ENCODE measurements at places on chromosomes 4 and X.

DNA sequence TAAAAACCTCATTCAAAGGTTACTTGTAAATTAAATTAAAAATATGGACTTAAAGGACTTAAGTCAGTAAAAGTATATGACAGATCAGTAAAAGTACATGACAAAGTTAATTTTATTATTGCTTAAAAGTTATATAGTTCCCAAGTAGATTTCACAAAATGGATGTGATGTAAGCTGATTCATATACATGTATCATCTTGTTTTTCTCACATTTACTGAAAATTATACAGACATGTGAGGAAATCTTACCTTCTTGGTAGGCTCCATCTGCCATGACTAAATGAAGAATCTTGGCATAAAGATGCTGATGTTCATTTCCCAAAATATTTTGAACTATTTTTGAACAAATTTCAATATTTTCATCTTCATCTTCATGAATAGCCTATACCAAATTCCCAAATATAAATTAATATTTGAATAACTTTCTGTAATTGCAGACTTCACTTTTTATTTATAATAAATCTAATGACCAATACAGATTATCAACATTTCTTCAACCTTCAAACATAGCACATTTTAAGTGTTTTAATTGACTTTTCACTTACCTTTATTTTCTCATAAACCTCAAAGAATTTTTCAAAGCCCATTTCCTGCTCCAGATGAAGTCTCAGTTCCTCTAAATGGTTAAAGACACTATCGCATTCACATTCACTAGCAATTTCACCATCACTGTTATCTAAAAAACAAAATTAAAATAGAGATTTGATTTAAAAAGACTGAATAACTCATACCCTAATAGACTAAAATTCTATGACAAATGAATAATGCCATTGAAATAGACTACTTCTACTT, 129.4 kb upstream of the SH3RF1 start:
- DNase-seq: no peak

DNA sequence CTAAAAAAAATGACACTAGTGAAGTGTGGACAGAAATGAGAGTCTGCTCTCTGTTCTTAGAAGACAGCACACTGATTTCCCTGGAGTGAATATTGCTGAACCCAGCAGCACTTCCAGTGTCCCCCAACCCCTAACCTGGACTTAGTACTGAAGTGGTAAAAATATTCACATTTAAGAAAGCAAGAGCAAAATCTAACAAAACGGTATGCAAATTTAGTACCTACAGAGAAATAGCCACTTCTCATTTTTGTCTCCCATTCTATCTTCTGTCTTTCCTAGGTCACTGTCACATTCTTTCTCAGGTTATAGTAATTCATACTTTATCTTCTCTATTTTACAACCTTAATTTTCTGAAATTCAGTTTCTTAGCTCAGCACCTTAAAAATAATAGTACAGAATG, 274.7 kb downstream of the CFAP299 start:
- DNase-seq: no peak

GRCh38 chrX:15681433-15681832, 16.8 kb upstream of the CLTRN start:
- no peak for DNase-seq

DNA sequence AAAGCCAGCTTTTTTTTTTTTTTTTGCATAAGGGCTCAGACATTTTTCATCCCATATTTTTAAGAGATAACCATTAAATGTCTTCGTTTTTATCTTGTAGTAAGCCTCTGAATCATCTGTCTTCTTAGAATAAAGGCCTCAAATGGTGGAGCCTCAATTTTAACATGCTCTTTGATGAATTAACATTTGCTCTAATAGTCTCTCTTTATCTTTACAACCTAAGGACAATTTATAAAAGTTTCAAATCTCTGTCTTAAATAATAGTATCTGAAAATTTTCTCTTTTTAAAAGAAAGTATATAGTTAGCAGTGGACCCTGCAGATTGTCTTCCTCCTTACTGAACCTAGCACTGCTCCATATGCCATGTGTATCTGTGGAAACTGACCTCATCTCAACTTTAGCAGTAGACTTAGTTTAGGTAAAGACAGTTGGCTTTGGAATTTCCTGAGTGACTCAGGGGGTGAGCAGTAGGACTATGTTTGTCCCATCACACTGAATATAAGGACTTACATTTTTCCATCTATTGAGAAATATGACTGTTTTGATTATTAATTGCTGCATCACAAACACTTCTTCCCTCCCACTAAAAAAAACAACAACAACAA, 1658.0 kb downstream of the STIM2 start:
- no peak for DNase-seq

- no peak for DNase-seq
Observed at GRCh38 chr4:2570036-2570435, 33.6 kb downstream of the FAM193A start.
